ENCODE measurements at places on chromosomes 1 and 21. TPM values are rescaled to one million over a fixed set of nuclear protein-coding genes. Genes with fewer than 3 reads are reported as not detected.

DNA sequence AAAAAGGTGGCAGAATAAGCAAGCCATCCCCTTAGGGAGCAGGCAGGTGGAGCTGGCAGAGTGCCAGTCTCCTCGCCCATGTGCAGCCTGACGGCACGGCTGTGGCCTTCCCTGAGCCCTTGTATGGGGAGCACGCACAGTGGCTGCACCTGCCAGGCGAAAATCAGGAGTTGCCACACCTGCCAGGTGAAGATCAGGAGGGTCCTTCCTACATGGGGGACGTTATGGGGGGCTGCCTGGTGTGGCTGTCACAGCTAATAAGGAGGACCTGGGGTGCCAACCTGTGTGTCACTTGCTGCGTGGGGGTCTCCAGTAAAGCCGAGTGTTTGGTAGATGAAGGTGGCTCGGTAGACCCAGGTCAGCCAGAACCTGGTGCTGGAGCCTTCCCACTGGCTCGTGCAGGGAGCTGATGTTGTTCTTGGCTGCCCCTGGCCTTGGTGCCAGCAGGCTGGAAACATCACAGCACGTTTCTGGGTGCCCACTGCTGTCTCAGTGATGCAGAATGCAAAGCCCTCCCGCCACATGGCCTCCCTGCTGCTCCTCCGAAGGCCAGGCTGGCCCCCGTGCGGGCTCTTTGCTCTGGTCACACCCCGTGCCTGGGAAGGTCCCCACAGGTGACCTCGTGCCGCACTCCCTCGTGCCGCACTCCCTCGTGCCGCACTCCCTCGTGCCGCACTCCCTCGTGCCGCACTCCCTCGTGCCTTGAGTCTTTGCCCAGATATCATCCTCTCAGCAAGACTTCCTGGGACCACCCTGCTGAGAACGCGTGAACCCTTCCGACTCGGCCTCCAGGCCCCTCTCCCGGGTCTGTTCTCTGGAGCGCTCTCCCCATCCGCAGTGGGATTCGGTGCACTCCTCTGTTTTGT, 55.4 kb downstream of the SLC37A1 start:
- DNase-seq = no peak

GRCh38 chr1:29121936-29122681, 1.6 kb downstream of the TMEM200B start:
- peak; percentile 29 for DNase-seq

DNA sequence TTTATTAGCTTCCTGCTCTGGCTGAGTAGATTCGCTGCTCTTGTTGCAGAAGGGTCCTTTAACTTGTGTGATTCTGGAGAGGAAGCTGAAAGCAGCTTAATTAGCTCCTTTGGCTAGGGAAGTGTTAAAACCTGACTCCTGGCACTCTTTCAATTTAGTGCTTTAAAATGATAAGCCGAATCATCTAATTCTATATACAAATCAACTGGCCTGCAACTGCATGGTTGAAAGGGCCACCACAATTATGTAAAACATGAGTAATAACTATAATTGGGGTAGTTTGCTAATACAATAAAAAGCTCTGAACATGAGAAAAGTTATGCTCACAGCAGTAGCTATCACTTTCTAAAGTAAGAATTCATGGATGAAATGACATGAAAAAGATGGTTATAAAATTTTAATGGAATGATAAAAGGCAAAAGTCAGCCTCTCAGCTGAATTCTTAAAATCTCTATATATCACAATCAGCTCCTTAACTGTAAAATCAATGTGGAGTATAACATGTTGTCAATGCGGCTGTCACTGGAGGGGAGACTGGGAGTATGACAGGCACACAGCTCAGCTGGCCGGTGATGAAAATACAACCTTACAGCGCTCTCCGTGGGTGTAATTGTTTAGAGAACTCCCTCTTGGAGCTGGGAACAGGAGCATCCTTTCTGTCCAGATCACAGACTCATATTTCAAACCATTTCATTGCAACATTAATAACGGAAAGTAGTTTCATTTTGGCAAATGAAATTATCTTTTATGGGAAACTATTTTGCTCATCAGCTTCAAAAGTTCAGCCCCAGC, 324.4 kb downstream of the KCTD3 start:
- no peak for DNase-seq

DNA sequence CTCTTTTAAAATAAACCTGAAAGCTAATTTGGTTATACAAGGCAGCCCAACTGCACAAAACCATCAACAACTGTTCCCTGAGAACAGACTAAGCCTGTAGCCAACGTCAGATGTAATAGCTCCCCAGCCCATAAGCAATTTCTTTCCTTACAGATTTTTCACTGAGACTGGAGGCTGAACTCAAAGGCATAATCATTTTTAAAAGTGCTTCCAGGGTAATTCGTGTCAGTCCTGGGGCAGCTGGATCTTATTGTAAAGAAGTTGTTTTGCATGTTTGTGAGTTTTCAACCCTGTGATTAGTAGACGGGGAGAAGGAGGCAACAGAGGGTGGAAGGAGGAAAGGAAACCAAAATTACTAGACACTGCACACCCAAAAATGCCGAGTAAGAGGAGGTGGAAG, 3.2 kb downstream of the DPT start:
- DNase-seq = no peak

- DNase-seq = no peak
Measured at GRCh38 chr1:203287109-203287893, 18.0 kb upstream of the BTG2 start.

DNA sequence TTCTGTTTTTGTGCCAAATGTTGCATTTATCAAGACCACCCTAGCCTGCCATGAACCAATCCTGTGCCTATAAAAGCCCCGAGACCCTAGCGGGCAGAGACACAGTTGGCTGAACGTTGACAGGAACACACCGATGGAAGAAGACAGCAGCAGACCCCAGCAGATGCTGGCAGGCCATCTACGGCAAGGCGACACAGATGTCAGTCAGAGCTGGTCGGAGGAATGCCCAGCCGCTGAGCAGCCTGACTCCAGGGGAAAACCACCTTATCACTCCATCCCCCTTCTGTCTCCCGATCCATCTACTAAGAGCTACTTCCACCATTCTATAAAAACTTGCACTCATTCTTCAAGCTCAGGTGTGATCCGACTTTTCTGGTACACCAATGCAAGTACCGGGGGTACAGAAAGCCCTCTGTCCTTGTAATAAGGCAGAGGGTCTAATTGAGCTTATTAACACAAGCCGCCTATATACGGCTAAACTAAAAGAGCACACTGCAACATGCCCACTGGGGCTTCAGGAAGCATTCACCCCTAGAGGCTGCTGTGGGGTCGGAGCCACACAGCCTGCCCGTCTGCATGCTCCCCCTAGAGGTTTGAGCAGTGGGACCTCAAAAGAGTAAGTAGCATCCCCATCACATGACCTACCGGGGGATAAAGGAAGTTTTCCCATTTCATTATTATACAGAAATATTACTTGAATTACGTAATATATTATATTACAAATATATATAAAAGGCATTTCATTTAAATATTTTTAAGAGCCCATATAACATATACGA, 1156.3 kb upstream of the B3GALT2 start:
- no peak for DNase-seq

DNA sequence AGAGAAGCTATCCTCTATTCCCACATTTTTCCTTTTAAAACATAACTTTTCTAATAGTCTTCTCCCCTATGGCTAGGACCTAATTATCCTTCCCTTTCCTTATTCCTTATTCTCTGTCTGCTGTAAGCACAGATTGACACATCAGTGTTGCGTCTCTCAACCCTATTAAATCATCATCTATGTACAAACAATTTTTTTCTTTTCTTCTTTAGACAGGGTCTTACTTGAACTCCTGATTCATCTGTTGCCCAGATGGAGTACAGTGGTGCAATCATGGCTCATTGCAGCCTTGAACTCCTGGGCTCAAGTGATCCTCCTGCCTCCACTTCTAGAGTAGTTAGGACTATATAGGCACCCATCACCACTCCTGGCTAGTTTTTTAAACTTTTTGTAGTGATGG, 8.3 kb downstream of the KLHDC9 start:
- no peak for DNase-seq

- peak; percentile 77 for DNase-seq
Measured at GRCh38 chr21:37711836-37712568, 204.3 kb downstream of the KCNJ6 start.

DNA sequence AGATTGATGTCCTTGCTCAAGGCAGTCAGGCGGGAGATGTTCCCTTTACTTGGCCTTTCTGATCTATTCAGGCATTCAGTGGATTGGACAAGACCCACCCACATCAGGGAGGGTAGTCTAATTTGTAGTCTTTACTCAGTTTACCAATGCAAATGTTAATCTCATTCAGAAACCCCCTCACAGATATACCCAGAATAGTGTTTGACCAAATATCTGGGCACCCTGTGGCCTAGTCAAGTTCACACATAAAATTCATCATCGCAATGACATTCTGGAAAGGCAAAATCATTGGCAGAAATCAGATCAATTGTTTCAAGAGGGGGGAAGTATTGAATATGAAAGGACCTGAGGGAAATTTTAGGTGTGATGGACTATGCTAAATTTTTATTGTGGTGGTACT, 12.5 kb upstream of the SFT2D2 start:
- DNase-seq = no peak

- no peak for DNase-seq
Measured at GRCh38 chr1:188496506-188496905, 1667.8 kb downstream of the PLA2G4A start.

DNA sequence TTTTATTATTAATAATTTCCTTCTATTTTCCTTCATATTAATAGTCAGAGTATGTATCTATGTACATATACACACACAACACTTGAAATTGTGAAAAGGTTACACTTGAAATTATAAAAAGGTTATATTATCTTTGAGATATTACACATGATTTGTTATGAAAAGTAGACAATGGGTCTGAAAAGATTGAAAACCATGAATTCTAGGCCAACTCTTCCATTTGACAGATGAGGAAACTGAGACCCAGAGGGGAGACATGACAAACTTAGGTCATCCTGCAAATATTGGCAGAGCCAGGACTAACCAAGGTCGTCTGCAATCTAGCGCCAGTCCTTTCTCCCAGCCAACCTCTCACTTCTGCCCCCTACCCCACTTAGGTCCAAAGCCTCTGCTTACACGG, 33.2 kb downstream of the TRIM62 start:
- no peak for DNase-seq

DNA sequence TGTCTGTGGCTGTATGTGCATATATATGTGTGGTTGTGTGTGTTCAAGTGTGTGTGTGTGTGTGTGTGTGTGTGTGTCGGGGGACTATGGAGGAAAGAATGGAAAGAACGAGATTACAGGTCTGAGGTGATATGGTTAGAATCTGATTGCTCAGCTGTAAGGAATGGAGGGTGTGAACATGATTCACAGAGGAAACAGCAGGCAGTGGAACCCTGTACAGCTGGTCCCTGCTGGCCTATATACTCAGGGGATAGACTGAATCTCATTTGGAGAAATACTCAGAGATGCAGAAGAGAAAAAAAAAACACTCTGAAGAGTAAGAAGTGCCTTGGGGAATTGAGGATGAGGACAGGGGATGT, 180.1 kb upstream of the ESRRG start:
- DNase-seq = peak; percentile 9

DNA sequence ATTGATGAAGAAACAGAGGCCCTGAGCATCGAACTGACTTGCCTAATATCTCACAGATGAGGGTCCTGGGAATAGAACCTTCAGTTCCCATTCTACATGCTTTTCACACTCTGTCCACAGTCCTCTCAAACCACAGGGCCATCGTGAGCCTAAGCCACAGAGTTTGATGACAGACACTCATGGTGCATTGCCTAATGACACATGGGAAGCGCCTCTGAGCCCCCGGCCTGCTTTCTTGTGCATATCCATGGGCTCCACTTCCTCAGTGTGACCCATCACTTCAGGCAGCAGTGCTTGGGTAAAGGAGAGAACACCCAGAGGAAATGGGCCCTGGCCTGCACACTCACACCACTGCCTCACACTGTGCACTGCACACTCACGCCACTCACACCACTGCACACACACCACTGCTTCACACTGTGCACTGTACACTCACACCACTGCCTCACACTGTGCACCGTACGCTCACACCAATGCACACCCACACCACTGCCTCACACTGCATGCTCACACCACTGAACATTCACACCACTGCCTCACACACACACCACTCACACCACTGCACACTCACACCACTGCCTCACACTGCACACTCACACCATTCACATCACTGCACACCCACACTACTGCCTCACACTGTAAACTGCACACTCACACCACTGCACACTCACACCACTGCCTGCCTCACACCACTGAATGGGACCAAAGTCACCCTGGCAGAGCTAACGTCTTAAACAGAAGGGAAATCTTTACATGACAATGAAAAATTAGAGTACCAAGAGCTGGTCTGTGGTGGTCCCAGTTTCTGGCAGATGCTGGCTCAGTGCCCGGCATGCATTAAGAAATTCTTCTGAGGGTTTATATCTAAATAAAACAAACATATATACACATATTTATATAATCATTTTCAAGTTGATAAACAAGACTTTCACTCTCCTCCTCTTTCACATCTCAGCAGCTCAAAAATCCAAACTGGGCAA, 53.0 kb downstream of the KANK4 start:
- no peak for DNase-seq

DNA sequence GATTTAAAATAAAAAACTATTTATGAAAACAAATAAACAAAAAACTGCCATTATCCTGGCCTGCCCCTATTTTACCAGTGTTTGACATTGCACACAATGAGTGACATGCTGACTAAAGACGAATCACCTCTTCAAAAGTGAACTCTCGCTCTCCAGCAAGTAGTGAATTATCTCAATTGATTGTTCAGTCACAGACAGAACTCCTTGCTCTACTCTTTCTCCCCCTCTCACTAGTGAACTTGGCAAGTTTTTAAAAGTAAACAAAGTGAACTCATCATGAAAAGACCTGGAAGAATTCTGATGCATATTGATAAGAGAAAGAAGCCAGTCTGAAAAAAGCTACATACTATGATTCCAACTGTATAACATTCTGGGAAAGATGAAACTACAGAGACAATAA, 4.7 kb upstream of the C1orf52 start:
- peak; percentile 38 for DNase-seq

DNA sequence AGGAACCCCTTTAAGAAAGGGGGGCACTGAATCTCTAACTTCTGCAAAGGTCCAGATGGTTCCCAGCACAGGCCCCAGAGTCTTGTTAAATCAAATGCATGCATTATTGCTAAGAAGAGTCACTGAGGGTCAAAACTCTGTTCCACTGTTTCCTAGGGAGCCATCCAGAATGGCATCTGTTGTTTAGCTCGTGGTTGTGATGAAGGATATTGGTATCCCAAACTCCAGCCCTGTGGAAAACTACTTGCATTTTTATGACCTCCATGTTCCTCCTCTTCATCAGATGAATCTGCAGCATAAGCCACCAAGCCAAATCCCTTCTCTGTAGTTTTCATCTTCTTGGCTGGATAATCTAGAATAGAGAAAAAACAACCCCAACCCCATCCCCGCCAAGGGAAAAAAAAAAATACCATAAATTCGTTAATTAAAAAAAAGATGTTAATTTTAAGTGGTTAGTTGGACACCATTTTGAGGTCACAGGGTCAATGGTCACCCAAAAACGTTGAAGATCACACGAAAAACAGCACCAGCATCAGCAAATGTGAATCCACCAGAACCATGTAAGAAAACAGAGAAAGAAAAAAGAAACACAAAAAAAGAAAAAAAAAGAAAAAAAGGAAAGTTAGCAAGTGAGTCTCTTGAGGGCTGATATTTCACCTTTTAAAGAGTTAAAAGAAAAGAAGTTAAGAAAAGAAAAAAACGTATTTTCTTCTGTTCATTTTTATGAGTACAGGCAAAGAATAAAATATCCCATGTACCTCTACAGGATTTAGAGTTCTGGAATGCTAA, 3.0 kb upstream of the RIT1 start:
- DNase-seq = no peak

GRCh38 chr1:81733480-81733879, 67.3 kb upstream of the ADGRL2 start:
- no peak for DNase-seq

Gene S100A7
- not detected for total RNA-seq

Gene RCSD1
- total RNA-seq = 0.57 TPM

Gene DNAJC28
- total RNA-seq = 3.7 TPM

Gene DFFA
- total RNA-seq = 36.6 TPM
